ENCODE measurements at places on chromosomes 12 and 14.

DNA sequence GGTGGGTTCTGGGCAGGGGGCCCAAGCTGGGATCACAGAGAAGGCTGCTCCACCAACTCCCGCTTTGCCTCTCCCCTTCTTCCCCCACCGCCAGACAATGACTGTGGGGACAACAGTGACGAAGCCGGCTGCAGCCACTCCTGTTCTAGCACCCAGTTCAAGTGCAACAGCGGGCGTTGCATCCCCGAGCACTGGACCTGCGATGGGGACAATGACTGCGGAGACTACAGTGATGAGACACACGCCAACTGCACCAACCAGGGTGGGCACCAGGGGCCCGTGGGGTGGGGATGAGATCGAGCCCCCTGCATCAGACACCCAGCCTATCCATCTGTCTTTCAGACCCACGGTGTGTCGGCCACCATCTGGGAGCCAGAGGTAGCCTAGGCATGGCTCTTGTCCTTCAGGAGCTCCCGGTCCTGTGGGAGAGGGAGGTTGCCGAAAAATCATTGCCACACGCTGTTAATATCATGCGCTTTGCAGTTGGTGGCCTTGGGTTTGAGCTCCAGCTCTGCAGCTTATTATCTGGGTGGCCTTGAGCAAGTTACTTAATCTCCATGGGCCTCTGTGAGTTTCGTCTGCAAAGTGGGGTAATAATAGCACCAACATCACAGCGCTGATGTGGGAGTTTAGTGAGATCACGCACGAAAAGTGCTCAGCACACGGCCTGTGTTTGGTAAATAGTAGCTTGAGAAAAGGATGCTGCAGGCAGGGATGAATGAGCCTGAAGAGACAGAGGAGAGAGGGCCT, 21.8 kb upstream of the LRP1-AS start:
- no peak for DNase-seq

DNA sequence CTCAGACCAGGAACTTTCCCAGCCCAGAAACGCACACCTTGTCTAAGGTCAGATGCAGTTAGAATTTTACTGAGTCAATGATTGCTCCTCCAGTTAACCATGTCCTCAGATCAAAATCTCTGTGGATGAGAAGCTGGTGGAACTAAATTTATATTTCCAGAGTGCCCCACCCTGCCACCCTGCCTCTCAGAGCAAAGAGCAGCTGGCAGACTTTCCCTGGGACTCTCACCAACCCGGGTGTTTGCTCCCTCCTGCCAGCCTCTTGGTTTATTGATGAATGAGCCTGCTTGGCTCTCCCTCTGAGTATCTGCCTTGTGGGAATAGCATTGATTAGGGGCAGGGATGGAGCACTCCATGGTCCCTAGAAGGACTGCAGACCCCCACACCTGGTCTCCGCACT, 5.9 kb upstream of the KRT1 start:
- DNase-seq, result no peak

DNA sequence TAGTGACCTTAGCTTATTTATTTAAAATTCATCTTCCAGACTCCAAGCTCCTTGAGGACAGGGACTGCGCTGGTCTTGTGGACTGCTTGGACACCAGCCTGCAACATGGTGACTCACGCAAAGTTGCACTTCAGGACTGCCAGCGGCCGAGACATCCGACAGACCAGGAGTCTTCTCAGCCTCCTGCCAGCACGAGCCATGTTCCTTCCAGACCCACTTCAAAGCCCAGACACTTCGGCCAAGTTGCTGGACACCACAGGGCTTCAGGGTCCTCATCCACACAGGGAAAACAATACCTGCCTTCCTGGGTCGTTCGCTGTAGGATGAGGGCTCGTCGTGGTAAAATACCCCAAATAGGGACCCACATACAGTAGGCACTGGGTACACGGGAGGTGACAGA, 88.7 kb downstream of the BCL11B start:
- no peak for DNase-seq

DNA sequence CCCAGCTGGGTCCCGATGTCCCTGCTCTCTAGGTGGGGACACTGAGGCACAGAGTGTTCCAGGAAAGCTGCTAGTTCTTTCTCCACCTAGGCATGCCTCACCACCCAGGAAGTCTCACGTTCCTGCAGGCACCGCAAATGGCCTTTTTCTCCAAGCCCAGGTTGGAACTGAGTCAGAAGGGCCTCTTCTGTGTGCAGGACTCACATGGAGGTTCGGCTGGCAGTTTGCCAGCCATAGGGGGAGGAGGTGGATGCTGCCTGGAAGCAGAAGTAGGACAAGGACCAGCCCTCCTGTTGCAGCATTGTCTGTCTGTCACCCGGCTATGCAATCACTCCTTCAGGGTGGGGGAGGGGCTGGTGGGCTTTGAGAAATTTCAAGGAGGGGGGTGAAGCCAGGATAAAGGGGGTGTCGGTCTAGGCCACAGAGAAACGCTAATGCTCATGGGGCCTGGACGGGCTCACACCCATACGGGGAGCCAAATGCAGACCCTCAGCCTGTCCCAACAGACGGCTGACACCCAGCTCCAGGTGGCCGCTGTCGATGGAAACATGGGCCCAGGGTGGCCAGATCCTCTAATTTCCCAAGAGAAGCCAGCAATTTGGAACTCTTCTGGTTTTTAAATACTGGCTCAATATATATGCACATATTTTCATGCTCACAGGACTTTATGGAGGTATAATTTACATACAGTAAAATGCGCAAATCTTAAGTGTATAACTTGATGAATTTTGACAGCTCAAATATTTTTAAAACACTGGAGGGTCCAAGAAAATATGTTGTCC, 120.5 kb downstream of the PHETA1 start:
- no peak for DNase-seq

DNA sequence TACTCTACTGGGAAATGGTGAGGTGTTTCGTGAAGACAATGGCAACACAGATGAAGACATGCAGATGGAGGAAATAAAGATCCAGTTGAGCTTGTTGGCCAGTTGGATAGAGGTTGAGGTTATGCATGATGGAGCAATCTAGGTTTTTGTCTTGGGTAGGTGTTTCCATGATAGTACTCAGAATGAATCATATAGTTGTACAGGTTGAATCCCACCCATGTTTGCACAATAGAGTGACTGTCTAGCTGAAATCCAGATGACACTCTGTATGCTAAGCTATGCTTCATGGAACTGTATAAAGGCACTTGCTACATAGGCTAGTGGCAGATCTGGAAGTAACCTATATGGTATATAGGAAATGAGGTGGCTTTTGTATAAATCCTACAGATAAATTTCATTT, 264.9 kb downstream of the NAV3 start:
- DNase-seq, result no peak

Measured in activated naive CD8-positive, alpha-beta T cell treated with anti-CD3 and anti-CD28 coated beads, Interleukin-2, amount 50 U/mL, for 16 hours (primary cell).